ENCODE measurements at places on chromosomes 5 and 9.

DNA sequence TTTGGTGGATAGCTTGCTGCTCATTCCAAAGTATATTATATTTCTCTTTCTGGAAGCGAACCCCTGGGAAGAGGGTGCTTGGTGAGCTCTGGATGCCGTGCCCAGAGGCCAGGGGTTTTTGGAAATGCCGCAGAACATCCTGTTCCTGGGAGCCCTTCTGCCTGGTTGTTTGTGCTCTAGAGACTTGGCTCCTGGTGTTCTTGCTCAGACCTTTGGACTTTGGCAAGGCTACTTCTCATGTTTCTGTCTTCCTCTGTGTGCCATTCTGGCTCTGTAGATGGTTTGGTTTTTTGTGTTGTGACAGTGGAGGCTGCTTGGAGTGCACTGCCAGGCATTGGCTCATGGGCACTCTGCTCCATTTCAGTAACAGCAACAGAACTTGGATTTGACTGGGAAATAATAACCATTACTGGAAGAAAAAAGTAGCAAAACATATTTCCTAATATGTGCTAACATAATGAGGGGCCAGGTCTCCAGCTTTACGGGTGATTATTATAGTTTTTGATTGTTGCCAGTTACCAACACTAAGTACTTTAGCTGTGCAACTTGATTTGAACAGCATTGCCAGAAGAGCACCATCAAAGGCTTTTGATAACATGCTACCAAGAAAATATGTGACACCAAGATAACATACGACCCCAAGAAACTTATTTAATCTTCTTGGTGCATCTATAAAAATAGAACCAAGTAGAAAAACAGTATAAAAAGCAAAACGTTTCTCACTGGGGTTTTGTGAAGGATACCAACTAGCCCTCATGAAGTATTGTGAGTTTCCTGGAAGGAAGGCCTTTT is 94.2 kb downstream of the PCSK1 start:
- no peak for DNase-seq

DNA sequence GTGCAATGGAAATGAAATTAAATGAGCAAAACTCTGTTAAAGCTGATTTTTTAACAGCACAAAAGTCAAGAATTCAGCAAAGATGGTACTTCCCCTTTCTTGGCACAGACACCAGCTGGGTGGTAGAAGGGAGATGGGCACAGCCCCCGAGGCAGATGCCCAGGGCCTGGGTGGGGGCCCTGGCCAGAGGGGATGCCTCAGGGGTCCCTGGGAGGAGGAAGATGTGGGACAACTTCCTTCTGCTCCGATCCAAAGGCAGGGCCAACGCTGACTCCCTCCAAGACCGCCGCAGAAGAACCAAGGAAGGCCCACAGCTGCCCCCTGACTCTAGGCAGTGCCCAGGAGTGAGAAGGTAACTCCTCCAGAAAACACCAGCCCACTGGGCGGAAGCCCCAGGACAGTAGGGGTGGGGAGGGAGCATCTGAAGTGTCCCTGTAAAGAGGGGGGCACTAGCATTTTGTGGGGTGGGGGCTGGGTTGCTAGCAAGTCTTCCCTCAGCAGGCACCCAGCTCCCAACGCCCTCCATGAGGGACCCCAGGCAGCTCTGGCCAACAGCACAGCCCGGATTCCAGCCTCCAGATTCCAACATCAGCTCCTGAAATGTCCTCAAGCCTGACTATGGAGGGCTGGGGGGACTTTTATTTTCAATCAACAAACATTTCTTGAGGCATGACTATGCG is 4.9 kb downstream of the NACC2 start:
- DNase-seq = no peak

- DNase-seq = no peak
Measured at GRCh38 chr5:171410181-171410580, 9.3 kb upstream of the FGF18 start.

DNA sequence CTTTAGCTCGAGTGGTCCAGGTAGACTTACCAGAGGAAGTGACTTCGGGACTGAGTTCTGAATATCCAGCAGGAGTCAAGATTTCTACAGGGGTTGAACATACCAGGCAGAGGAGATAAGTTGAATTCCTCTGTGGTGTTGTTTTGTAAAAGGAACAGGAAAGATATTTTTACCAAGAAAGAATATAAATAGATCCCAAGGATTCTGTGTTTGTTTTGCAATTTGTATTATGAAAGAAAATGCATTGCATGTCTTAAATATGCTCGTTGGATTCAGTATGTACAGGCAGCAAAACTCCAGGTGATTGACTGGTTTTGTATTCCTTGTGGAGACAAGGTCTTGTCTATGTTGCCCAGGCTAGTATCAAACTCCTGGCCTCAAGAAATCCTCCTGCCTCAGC is 197.8 kb downstream of the FRMD3 start:
- DNase-seq = no peak

DNA sequence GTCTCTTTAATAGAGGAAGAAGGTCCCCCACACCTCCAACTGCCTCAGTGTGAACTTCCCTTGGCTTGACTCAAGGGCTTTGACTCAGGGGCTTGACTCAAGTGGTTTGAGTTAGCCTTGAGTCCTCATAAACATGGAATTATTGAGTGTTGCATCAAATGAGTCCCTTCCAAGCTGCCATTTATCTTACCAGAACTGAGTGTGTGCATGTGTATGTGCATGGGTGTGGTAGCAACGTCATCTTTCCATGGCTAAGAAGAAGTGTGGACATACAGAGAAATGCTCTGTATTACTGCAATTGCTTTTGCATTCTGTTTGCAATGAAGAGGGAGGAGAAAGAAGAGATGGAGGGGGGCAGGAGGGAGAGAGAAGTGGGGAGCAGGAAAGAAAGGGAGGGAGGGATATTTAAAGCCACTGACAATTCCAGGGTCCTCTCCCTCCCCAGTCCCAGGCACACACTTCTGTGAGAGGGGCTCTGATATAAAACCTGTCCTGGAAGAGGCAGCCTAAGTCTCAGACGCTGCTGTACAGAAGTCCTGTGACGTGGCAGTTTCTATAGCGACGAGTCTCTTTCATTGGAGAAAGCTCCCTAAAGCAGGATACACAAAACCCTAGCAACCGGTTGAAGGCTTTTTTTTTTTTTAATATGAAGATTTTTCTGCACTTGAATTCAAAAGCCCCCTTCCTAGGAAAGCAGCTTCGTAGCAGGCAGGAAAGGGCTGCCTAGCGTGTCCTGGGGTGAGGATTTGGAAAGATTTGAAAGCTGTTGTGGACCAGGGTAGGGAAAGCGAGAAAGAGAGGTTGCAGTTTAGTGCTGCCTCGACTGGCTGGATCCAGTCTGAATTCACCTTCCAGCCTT is 93.3 kb upstream of the MAP1B start:
- DNase-seq = no peak

- DNase-seq = no peak
Measured at GRCh38 chr9:131744171-131744719, 4.4 kb upstream of the RAPGEF1 start.
